ENCODE measurements at places on chromosomes 2 and 18.

DNA sequence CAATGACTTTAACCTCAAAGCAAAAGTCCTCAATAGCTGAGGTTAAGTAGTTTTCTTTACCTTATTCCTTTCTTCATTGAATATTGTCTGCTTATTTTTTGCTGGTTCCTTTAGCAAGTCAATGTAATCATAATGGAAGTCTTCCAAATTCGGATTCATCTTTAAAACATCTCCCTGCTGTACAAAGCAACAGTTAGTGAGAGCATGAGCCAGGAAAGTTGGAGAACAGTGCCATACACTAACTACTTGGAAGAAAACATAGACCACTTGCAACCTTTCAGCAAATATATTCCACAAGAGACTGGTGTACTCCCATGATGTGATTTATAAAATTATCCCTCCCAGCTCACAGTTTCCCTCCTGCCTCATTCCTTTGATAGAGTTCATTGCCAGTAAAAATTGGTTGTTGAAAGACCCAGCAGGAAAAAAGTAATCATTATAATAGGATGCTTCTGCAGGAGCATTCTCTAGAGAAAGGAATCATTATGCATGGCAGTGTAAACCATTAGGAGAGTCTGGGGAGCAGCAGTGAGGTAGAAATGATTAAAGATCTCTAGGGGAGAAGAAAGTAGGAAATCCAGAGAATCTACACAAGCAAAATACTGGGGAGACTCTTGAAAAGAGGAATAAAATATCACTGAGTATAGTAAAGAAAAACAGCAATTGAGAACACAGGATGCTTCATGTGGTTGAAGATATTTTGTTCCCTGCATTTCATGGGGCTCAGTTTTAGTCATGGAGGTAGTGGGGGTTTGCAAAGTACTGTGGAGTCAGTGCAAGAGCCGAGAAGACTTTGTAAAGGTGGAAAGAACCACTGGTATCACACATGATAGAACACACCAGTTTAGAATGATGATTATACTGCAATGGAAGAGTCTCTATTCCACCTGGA lies 38.6 kb upstream of the TTN start:
- DNase-seq = no peak

DNA sequence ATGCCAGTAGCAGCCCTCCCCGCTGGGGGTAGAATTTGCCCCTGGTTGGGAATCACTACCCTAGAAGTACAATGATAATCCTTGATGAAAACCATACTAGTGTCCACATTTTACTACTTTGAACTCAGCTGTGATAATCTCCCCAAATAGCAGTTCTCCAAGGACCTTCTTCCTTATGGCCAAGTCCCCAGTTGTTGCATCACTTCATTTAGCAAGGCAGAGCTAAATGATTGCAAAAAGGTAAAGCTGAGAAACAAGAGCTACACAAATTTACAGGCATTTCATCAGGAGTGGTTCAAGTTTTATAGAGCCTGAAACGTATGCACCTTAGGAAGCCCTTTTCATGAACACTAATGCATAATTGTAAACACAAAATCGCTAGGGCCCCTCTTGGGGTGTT lies 44.9 kb upstream of the REL start:
- DNase-seq = no peak

DNA sequence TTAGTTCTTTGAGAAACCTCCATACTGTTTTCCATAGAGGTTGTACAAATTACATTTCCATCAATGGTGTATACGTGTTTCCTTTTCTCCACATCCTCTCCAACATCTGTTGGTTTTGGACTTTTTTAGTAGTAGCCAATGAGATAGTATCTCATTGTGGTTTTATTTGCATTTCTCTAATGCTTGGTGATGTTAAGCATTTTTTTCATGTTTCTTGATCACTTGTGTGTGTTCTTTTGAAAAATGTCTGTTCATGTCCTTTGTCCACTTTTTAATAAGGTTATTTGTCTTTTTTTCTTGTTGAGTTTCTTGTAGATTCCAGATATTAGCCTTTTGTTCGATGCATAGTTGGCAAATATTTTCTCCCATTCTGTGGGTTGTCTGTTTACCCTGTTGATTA lies 392.3 kb upstream of the ZEB2 start:
- no peak for DNase-seq

DNA sequence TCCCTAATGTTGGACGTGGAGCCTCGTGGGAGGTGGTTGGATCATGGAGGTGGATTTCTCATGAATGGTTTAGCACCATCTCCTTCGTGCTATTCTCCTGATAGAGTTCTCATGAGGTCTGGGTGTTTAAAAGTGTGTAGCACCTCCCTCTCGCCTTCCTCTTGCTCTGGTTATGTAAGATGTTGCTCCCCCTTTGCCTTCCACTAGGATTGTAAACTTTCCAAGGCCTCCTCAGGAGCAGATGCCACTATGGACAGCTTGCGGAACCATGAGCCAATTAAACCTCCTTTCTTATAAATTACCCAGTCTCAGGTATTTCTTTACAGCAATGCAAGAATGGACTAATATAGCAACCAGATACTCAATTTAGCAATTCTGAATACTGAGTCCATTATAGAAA lies 82.4 kb upstream of the PELI1 start:
- no peak for DNase-seq

GRCh38 chr2:37541516-37541915 lies 129.9 kb downstream of the CDC42EP3 start:
- no peak for DNase-seq

- no peak for DNase-seq
These were observed 15.6 kb downstream of the RNF144A start for GRCh38 chr2:6932828-6933227.

DNA sequence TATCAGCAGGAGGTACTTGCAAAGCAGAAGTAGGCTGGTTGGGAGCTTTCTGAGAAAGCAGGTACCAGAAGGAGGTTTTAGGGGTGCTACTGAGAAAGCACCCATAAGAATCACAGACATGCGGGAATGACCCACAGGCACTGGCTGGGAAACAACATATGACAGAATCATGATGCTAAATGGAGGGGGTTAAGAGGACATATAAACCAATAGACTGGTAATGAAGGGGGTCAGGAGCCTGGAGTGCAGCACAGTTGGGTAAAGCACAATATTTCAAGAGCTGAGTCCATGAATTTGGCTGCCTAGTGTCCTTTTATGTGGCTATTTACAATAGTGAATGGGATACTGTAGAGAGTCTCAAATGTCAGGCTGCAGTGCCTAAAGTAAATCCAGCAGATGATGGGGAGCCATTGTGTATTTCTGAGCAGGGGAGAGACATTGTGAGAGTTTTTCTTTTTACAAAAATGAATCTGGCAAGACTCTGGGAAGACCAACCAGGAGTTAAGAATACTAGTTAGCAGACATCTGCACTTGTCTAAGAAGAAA lies 27.6 kb upstream of the GMCL1 start:
- no peak for DNase-seq

DNA sequence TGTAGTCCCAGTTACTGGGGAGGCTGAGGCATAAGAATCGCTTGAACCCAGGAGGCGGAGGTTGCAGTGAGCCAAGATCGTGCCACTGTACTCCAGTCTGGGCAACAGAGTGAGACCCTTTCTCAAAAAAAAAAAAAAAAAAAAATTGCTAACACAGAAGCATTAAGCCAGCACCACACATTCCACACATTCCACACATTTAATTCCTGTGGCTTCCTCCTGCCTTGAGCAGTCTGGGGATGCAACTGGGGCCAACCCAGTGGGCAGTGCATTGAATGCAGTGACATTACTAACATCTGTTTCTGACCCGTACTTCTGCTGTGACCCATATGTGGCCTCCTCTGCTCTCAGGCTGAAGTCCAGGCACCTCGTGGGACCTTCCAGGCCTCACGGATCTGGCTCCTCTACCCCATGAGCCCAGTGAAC lies 107.0 kb downstream of the BCL2L11 start:
- DNase-seq = no peak

DNA sequence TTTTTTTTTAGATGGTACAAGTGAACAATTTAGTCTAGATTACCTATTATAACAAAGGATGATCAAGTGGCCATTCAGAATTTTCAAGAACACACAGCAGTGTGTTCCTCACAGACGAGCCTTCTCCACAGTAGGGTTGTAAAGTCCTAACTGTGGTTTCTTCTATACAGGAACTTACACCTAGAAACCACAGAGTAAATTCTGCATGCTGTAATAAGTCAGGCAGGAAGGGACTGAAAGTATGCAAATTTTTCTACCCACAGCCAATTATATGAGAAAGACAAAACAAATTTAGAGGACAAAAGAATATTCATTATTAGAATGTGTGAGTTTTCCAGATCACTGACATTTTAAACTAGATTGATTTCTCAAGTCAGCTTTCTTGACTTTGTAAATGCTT lies 99.5 kb downstream of the RBMS1 start:
- DNase-seq = peak; percentile 44

- DNase-seq = no peak
These were observed 234.9 kb upstream of the CYRIA start for GRCh38 chr2:16900405-16901025.

- no peak for DNase-seq
These were observed 10.2 kb downstream of the RALB start for GRCh38 chr2:120262761-120263428.

DNA sequence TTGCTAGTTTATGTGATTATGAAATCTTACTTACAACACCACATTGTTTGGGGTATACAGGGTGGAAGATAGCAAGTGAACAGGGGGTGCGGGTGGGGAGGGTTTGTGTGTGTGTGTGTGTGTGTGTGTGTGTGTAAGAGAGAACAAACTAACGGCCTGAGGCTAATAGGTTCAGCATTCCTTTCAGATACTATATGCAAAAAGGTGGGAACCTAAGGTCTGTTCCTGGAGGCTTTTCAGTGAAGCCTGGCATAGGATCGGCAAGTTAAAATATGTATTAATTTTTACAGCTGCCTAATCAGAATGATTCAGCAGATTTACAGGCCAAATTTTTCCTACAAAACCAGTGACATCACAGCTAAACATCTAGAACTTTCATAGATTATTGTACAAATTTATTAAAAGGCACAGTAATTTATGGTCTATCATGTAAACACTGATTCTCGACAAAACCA lies 7.6 kb upstream of the SPDYA start:
- no peak for DNase-seq

- no peak for DNase-seq
These were observed 1554.5 kb upstream of the SLC39A10 start for GRCh38 chr2:194102546-194102945.

DNA sequence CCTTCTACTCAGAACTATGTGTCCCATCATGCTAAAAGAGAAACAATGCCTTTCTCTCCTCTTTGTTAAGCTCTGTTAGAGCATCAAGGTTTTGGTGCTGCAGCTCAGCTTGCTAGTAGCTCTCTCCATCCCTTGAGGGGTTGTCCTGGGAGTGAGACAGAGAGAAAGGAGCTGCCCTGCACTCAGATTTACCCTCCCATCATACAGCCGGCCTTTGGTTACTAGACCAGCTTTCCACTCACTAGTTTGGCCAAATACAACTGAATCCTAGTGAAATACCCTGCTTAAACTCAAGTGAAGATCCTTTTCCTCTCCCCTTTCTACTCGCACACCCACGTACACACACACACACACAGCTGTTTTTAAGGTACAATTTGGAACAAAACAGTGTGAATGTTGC lies 2.3 kb upstream of the CHN1 start:
- no peak for DNase-seq

- no peak for DNase-seq
These were observed 562.8 kb downstream of the TNS1 start for GRCh38 chr2:217440000-217440399.

GRCh38 chr2:224027070-224027469 lies 12.0 kb downstream of the SERPINE2 start:
- DNase-seq = no peak

DNA sequence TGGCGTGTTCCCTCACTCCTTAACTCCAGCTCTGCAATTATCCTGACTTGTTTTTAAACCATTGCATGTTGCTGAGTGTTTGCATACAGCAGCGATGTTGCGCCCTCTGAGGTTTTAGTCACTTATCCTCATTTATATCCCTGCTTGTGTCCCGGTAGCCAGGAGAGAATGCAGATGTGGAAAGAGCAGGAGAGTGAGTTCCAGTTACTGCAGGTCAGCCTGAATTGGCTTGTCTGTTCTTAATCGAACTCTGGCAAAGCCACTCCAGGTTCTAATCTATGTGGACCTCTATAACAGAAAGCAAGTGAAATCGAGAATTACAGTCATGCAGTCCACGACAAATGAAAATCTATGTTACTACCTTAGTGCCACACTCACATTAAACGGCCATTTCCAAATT lies 295.1 kb upstream of the REV1 start:
- DNase-seq = no peak

DNA sequence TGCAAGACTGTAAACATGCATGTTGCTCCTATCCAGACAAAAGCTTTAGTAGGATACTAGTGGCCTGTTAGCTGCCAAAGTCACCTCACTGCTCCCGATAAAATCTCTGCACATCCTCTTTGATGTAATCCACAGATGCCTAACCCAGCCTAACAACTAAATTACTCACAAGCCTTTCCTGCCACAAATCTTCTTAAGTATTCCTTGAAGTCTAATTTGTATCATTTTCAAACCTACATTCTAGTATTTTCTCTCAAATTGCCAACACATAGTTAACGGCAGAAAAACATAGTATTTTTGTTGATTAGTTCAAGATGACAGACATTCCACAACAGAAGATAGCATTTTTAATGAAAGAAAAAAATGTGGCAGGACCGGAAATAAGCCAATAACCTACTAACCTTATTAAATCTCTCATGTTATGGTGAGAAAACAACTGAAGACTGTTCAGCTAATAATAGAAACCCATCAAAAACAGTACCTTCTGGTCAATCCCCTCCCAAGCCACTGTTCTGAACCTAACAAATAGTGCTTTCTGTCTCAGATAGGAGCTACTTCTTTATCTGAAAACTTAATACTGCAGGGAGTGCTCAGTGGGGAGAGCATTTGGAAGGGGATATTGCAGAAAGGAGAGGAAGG lies at the start of gene MPP4:
Gene MPP4 (minus strand): TSS at position 57 of the 639 bp plus-strand sequence. CDS start 4,690 bp downstream, outside the sequence.
- DNase-seq = no peak

DNA sequence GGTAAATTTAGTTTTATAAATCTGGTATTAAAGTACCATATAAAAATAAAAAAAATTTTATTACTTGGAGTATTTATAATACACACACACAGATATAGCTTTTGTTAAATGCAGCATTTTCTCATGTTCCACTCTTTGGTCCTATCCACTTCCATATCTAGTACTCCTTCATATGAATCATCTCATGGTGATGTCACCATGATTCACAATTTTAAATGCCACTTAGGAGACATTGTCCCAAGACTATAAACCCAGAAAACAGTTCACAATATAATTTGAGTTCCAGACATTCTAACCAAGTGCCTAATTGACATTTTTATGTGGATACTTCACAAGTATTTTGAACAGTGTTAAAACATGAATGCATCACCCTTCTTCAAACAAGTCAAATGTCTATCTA lies 1398.3 kb downstream of the DSC3 start:
- no peak for DNase-seq

- DNase-seq = no peak
These were observed 68.0 kb upstream of the NETO1 start for GRCh38 chr18:72935744-72936143.

- no peak for DNase-seq
These were observed 183.8 kb downstream of the LTBP1 start for GRCh38 chr2:33130544-33130943.

DNA sequence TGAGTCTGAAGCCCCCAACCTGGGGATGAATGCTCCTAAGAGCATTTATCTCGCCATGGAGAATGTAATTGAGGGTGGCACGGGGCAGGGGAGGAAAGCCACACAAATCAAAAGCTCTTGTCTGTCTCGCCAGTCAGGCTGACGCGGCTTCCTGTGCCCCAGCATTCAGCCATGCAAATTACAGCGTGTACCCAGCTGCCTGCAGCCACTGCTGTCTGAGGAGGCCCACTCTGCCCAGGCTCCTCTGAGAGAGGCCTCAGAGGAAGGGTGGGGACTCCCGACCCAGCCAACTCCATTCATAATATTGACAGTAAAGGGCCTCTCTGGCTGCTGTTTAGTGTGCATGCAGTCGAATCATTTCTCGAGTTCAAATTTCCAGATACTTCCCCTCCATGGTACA lies 22.0 kb downstream of the SMAD7 start:
- DNase-seq = peak; percentile 95

All from CD4-positive, CD25-positive, alpha-beta regulatory T cell (primary cell).